Activated T-helper 2 cell treated with anti-CD3 and anti-CD28 coated beads, Interferon-gamma antibody, Interleukin-2, Interleukin-4, amounts not matched to agents 10 μg/mL and 5 μg/mL and 100 μg/mL, durations not matched to agents 14 hours and 24 hours and 36 hours (primary cell): ENCODE measurements at places on chromosomes 3 and 15. TPM values are rescaled to one million over a fixed set of nuclear protein-coding genes. Genes with fewer than 3 reads are reported as not detected.

- no peak for DNase-seq
These were observed 41.0 kb downstream of the STARD5 start for GRCh38 chr15:81282911-81283310.

DNA sequence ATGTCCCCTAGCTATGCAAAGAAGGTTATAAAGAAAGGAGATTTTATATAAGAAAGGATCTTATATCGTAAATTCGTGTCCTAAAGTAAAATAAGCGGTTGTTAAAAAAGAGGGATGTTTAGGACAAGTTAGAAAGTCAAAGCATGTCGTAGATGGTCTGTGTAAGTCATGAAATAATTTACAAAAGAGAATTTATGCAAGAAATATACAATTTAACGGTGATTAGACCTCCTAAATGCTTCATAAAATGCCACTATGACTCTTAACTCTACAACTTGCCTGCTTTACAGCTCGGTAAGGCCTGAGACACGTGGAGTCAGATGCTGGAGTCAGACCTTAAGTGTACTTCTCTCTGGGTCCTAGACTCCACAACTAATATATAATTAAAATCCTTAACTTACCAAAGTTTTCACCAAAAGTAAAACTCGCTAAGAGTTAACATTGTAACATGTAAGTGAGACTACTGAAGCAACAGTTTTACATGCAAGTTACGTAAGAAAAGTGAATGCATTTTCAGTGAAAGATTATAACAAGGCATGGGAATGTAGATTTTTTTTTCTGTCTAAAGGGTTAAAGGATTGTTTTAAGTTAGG lies 13.3 kb upstream of the SRPRB start:
- DNase-seq: no peak

DNA sequence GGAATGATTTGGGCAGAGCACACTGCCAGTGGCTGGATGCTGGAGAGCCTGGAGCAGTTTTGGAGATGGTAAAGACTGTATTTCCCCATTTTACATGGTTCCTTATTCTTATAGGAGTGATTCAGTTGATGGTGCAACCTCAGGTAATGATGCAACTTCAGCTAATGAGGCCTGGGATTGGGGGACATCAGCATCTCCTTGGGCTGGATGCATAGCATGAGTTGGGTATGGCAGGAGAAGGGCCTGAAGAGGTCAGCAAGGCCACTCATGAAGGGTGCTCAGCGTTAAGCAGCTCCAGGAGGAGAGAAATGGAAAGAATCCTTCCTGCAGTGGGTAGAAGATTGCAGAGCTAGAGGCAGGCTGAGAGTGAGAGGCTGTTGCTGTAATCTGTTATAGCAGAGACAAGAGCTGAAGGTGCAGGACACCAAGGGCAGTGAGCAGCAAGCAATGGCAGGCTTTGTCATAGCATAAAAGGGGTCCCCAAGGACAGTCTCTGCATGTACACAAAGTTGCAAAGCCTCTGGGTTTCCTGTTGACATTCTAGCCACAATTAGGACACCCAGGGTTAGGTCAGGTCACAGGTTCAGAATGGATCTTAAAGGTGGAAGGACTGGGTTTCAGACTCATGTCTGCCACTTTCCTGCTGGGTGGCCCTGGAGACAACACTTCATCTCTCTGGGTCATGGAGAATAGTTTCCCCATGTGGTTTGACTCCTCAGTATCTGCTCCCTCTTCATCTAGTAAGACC lies 29.5 kb upstream of the SNRK start:
- DNase-seq: no peak

The EPHA6 gene
- not detected in 2 replicates for total RNA-seq

The THRB gene
- not detected in 2 replicates for total RNA-seq

DNA sequence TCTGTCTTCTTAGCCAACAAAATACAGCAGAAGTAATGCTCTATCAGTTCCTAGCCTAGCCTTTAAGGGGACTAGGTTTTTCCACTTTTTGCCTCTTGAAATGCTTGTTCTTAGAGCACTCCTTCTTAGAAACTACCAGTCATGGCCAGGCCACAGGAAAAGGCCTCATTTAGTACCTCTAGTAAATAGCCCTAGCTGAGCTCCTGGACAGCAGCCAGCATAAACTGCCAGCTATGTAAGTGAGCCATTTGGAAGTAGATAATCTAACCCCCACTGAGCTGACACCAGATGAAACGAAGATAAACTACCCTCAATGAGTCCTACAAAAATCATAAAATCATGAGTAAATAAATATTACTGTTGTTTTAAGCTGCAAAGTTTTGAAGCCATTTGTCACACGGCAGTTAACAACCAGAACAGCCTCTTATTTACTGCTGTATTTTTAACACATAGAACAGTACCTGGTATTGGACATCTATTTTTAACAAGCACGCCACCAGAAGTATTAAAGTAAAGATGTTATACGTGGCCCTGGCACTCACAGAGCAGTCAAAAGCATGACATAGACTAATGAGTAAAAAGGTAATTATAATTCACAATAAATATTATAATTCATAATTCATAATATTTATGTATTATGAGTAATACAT lies 12.0 kb downstream of the TBC1D5 start:
- DNase-seq: no peak

DNA sequence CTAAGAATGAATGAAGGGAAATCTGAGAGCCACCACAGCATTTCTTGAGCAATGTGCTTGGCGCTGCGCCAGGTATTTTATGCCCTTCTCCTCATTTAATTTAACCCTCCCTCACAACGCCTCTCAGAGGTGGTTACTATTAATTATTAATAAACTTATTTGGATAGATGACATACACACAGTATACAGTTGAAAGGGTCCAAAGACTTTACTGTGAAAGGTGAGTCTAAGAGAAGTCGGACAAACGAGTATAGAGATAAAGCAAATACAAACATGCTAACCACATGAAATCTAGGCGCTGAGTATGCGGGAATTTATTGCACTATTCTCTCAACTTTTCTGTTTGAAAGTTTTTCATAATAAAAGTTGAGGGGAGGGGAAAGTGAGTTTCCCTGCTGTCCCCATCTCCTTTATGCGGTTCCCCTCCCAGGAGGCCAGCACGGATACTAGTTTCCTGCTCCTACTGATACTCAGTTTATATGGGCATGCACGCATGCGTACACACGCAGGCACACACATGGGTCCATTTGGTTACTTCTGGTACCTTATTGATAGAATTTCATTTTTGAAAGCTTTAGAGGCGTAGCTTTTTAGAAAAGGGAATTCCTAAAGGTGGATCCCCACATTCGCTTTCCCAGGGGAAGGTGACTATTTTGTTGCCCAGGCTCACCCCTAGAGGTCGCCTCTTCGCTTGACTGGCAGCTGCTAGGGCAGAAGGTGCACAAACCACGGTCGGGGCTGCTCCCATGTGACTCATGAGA lies 28.5 kb upstream of the KCTD6 start:
- DNase-seq: peak; percentile 61

- no peak for DNase-seq
These were observed 12.2 kb downstream of the TUBGCP4 start for GRCh38 chr15:43383070-43383469.

The SLC6A11 gene
- not detected in 2 replicates for total RNA-seq

The IL17RE gene
- 0.78 and 1.0 TPM in 2 replicates for total RNA-seq

The GUCA1C gene
- not detected in 2 replicates for total RNA-seq

- no peak for DNase-seq
These were observed 701.4 kb upstream of the LMCD1 start for GRCh38 chr3:7800006-7800780.

- DNase-seq: no peak
These were observed 261.9 kb downstream of the TBL1XR1 start for GRCh38 chr3:176935194-176935888.

GRCh38 chr3:152127058-152127457 lies 141.7 kb upstream of the MBNL1 start:
- DNase-seq: no peak

GRCh38 chr3:181698263-181698954 lies 13.3 kb upstream of the SOX2 start:
- no peak for DNase-seq

GRCh38 chr3:171001957-171002694 lies 24.4 kb downstream of the SLC2A2 start:
- DNase-seq: no peak

The GOLGA6B gene
- not detected in 2 replicates for total RNA-seq

GRCh38 chr3:150144191-150144708 lies 173.6 kb upstream of the PFN2 start:
- DNase-seq: no peak

DNA sequence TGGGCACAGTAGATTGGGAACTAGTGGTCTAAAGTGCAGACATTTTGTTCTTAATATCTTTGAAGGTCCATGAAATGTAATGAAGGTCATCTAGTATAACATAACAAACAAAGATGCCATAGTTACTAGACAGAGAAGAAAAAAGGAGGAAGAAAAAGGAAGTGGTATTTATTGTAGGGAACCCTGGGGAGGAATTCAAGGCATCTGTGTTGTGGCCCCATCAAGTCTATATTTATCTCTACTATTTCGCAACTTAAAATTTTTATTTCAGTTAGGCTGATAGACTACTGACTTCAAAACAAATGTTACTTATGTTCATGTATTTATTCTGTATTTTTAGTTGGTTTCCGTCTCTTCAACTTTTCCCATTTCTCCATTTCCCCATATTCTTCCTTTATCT lies 48.9 kb upstream of the ZDHHC23 start:
- no peak for DNase-seq

GRCh38 chr15:56468401-56468800 lies 3.5 kb upstream of the MNS1 start:
- DNase-seq: no peak

DNA sequence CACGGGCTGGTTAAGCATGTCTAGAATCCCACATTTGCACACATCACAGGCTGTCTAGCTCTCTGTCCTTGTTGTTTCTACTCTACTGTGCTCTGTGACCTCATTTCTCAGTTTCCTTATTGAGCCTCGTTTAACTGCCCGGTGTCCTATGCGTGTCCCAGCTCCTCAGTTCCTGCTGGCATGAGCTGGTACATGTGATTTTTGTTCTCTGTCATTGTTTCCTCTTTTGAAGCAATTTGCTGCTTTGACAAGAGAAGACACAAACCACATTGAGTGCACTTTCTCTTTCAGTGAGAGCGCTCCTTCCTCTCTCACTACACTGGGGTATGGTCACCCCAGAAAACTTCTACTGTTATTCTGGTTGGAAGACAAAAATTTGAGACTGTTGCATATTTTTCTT lies 563.5 kb downstream of the PDCD6IP start:
- DNase-seq: no peak

- DNase-seq: no peak
These were observed 5.7 kb upstream of the SEMA6D start for GRCh38 chr15:47711655-47712054.

- no peak for DNase-seq
These were observed 2.3 kb downstream of the PHLDB2 start for GRCh38 chr3:111861391-111861790.

GRCh38 chr15:79115986-79116665 lies 25.5 kb upstream of the RASGRF1 start:
- DNase-seq: no peak

GRCh38 chr3:190180268-190180667 lies 59.6 kb upstream of the P3H2 start:
- no peak for DNase-seq

The ATP13A5 gene
- not detected in 2 replicates for total RNA-seq

The NMB gene
- total RNA-seq: 2.5 and 3.0 TPM in 2 replicates

The IGSF11 gene
- total RNA-seq: 0.21 TPM in 1 of 2 replicates, not detected in the other

The USP50 gene
- not detected in 2 replicates for total RNA-seq

- no peak for DNase-seq
These were observed 82.2 kb downstream of the SSR3 start for GRCh38 chr3:156472684-156473083.

DNA sequence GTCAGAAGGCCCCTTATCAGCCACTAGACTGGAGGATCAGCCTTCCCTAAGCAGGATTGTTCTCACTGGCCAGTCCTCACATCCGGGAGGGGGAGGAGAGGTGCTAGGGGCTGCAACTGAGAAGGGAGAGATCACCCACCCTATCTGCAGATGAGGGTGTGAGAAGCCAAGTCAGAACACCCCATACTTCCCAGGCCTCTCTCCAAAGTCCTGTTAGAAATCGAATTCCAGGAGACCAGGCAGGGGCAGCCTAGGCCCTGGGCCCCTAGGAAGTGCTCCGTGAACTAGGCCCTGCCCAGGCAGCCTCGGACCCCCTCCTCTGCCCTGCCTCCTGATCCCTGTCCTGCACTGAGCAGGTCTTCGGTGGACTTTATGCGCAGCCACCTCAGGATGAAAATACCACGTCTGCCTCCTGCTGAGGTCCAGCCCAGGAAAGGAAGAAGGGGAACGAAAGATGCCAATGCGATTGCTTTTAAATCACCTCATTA lies 933 bp downstream of the DZIP1L start:
- no peak for DNase-seq

- no peak for DNase-seq
These were observed 11.6 kb downstream of the NEK11 start for GRCh38 chr3:131038326-131038725.

GRCh38 chr3:55283441-55283925 lies 203.6 kb downstream of the WNT5A start:
- no peak for DNase-seq
